Renal cortical epithelial cell (primary cell): ENCODE measurements at places on chromosomes 12 and 14. TPM values are rescaled to one million over a fixed set of nuclear protein-coding genes. Genes with fewer than 3 reads are reported as not detected.

The TPPP2 gene
- not detected in 2 replicates for total RNA-seq

The A2ML1 gene
- 0.35 TPM in 1 of 2 replicates, not detected in the other for total RNA-seq

The PTCSC3 gene
- not detected in 2 replicates for total RNA-seq

The GNG2 gene
- total RNA-seq, result 0.52 and 2.8 TPM in 2 replicates

The AICDA gene
- total RNA-seq, result 0.30 and 0.52 TPM in 2 replicates

The ADAM21 gene
- total RNA-seq, result 1.7 TPM in 2 replicates

The IRF9 gene
- 78.3 and 87.7 TPM in 2 replicates for total RNA-seq

GRCh38 chr14:88299865-88300530 is 23.1 kb downstream of the KCNK10 start:
- no peak for DNase-seq

DNA sequence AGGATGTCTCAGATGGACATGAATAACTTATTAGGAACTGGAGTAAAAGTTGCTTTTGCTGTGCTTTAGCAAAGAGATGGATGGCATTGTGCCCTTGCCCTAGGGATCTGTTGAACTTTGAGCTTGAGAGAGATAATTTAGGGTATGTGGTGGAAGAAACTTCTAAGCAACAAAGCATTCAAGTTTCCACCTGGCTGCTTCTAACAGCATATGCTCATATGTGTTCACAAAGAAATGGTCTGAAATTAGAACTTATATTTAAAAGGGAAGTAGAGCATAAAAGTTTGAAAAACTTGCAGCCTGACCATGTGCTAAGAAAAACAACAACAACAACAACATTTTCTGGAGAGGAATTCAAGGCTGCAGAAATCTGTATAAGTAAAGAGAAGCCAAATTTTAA is 7.9 kb upstream of the CPSF6 start:
- DNase-seq, result no peak

- peak; percentile 84 for DNase-seq
Observed at GRCh38 chr12:93050026-93050747, 121.1 kb upstream of the EEA1 start.

DNA sequence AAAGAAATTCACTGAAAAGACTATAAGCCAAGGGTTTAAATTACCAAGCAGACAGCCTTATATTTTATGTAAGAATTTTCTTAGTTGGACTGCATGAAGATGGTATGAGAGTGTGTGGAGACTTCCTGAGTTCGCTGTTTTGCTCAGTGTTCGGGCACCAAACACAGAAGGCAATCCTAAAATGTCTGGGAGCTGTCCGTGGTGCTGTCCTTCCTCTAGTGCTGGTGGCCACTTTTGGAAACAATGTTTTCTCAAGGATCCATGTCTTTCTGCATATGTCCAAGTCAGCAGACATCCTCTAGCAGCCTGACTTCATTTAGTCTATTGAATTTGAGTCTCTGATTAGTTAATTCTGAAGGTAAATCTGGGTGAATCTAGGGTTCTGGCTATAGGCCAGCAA is 135.8 kb downstream of the SLC8A3 start:
- peak; percentile 10 for DNase-seq

GRCh38 chr12:65217086-65217485 is 47.7 kb downstream of the LEMD3 start:
- no peak for DNase-seq

DNA sequence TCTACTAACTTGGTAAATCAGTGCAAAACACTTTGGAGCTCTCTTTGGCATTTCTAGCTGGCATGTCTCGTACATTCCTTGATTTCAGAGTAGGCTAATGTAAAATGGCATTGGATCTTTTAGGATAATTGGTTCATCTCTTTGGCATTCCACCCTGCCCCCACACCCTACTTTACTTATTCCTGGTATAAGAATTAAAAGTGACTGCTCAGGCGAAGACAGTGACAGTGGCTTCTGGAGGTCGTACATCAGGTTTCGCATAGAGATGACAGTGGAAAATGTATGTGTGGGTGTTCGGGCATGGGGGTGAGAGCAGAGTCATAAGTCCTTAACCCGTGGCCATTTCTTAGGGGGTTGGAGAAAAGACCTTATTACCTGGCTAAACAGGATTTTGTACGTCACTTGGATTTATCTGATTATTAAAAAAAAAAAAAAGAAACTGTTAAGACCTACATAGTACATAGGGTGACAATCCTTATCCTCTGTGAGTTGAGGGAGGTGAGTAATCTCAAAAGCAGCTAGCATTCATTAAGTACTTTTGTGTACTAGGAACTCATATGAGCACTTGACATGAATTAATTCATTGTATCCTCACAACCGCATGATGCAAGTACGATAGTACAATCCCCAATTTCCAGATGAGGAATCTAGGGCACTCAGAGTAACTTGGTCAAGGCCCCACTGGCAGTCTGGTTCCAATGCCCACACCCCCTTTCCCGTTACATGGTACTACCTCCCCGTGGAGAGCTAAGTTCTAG is 22.4 kb upstream of the KCNK13 start:
- DNase-seq, result no peak
